ENCODE measurements at places on chromosomes 7 and 10.

DNA sequence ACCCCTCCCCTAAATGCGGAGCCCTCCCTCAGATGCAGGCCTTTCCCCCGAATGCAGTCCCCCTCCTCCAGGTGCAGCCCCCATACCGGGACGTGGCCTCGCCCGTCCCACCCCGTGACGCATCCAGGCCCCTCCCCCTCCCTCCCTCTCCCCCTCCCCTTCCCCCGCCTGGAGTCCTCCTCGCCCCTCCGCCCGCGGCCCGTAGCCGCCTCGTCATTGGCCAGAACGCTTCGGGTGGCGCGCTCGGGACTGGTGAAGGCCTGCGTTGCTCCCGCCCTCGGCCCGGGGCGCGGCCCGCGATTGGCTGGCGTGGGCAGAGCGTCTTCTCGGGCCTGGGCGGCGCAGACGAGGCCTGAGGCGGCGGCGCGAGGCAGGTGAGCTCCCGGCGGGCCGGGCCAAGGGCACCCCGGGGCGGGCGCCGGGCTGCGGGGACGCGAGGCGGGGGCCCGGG, 16.0 kb upstream of the SUN1 start:
- peak; percentile 98 for DNase-seq

- DNase-seq = no peak
These were observed 17.9 kb upstream of the FFAR4 start for GRCh38 chr10:93548376-93549071.

- no peak for DNase-seq
These were observed 47.8 kb downstream of the IKZF1 start for GRCh38 chr7:50352282-50352681.

GRCh38 chr10:123043409-123043925, 34.7 kb downstream of the ACADSB start:
- DNase-seq = no peak
